Stimulated activated CD4-positive, alpha-beta T cell treated with anti-CD3 and anti-CD28 coated beads, Interleukin-12 subunit alpha, Interleukin-12 subunit beta, amount 100 ng/mL, for 24 hours (primary cell): ENCODE measurements at places on chromosomes 2 and 18.

GRCh38 chr18:6333981-6334380 is 80.7 kb downstream of the L3MBTL4 start:
- no peak for DNase-seq

- no peak for DNase-seq
Measured at GRCh38 chr2:146227152-146228019, 1617.4 kb upstream of the ACVR2A start.

DNA sequence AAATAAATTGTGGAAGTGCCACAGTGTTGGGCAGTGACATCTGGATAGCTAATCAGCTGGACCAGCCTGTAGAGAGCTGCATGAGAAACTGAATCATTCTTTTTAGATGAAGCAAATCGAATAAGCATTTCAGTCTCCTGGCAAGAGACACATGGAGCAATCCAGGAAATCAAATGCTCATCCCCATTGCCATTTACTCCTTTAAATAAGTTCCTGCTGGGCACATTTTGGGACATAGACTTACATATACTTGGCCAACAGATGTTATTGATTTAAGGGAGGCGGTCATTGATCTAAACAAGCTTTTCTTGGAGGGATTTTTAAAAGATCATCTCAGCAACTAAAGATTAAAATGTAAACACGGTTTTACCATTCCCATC is 307.1 kb downstream of the STK39 start:
- DNase-seq = no peak

DNA sequence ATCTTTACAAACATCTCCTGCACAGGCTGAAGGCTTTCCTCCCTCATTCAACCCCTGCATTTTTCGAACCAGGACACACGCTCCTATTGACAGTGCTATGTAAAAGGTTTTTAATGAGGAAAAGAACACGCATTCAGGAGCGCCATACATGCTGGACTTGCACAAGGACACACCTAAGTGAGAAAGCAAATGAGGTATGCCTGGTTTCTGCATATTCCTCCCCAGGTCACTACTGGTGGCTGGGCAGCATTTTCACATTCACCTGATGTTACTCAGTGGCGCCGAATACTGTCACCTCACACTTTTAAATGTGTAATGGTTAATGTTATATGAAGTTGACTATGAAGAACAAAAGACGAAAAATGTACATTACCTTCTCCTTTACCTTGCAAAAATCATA is 150.6 kb downstream of the ANTXR1 start:
- DNase-seq = no peak

GRCh38 chr2:191295088-191295487 is 49.9 kb downstream of the MYO1B start:
- no peak for DNase-seq

DNA sequence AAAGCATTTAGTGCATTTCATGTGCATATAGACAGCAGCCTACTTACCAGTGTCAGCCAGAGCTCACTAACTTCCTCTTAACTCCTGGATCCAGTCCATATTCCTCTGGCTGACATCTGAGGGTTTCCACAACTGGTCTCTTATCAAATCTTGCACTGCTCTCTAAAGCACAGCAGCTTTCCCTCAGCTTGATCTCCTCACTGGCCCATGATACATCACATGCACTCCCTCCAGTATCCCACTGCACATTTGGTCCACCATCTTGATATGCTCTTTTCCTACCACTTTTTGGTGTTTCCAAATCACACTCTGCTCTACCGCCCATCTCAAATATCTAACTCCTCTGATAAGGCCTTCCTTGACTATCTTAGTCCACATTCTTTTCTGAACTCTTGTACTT is 105.0 kb upstream of the ZFP36L2 start:
- no peak for DNase-seq

DNA sequence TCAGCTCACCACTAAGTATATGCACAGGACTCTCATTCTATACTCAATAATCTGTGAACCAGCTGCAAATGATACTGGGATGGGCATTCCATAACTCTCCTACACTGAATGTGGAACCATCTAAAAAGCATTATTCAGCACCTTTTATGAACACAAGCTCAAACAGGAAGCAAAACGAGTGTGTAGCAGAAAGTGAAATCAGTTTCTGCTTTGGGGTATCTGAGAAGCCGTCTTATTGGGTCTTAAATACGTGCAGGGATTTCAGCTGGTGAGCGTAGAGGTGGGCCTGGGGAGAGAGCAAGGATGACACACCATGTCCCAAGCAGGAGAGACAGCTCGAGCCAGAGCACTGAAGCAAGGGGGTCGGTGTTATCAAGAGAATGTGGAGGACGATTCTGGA is 120.0 kb upstream of the TTN start:
- DNase-seq = no peak

DNA sequence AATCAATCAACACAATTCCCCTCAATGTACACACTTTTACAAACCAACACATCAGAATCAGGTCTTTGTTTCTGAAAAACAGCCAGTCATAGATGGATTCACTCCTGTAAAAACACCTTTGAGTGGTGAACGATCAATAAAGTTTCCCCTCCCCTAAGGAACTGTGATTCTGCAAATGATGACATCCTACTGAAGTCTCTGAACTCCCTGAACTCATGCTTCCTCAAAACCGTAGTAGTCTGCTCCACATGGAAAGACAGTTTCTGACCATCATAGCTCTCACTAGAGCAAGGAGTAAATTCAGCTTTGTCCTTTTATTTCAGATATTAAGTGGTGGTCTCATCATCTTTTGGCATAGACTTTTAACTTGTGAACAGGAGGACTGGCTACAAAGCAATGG is 43.5 kb upstream of the ACTR3 start:
- no peak for DNase-seq

DNA sequence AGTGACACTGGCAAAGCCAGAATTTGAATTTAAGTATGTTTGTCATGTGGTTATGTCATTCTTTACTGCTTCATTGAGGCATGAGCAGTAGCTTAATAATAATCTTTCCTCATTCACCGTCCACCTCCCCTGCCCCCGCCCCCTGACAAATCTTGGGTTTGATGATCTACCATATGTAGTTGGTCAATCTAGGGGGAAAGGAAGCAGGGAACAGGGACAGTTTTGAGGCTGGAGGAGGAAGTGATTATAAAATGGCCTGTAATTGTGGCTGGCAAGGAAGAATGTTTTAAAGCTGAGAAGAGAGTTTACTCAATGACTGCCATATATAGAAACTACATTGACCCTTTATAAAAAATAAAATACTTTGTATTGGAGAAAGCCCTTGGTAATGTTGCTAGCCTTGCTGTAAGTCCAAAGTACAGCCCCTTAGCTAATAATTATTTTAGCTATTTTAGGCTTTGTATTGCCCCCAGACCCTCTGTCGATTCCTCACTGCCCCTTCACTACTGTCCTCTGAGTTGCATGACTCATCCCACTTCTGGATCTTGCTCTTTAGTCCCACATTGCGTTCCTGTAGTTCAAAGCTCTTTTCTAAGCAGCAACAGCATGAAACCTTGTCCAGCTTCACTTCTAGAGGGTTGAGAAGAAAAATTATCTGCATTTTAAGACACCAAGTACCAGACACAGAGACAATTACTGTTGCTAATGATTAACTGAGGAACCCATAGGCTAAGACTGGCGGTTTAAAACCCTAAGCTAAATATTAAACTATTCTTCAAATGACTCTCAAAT is 38.4 kb downstream of the PELI1 start:
- no peak for DNase-seq

GRCh38 chr2:234635284-234635683 is 138.4 kb upstream of the ARL4C start:
- DNase-seq = no peak

DNA sequence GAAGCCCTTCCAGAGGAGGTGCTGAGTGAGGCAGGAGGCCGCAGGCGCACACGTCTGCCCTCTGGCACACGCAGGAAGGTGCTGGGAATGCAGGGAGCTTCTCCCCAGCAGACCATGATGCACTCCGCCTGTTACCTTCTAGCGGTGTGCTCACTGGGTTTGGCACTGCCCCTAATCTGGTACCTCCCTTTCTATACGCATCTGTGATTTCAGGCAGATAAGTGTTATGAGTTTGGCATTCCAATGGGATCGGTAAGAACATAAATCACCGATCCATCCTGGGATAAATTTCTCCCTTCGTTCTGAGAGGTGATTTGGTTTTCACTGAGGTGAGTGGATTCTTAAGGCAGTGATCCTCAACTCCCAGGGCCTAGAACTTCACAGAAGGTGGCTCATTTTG is 34.6 kb downstream of the ODC1 start:
- DNase-seq = no peak

DNA sequence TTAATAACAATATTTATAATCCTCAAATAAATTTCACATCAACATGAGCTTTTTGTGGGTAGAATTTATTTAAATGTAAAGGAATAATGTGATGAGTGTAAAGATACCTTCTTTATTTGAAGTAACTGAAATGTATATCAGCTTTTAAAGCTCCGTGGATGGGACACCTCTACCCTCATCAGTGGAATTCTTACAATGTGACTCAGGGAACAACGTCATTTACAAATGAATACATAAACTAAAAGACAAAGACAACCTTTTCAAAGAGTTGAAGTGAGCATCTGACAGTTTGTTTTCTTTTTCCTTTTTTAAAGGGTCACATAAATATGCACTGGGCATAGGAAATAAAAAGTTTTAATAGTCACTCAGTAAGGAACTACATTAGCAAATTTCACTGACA is 1127.0 kb upstream of the CRIM1 start:
- DNase-seq = no peak

DNA sequence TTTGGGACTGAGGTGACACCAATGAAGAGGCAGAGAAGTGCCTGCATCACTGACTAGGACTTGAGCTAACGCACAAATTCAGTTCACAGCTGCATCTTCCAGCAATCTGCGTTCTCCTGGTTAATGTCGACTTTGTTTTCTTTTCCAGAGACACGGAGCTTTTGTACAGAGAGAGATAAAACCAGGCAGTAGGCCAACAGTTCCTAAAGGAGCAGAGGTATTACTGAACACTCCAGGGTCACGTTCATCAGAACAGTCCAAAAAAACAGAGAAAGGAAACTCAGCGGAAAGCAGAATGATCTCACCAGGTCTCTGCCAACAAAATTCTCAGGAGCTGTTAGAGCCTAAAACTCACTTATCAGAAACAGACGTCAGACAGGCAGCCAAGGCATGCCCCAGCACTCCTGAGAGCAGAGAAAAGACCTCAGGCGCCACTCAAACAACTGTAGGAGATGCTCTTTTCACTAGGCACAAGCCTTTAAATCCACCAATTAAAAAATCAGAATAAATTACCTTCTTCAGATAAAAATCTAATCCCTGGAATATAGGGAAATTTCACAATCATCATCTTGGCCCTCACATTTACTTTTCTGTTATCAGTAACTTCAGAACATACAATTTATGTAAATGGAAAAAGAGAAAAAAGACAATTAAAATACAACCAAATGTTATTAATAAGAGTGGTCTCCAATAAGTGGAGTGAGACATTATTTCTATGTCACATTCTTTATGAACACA is 95.9 kb upstream of the SPTBN1 start:
- DNase-seq = no peak

- no peak for DNase-seq
Measured at GRCh38 chr2:112168422-112169124, 30.4 kb downstream of the FBLN7 start.

- no peak for DNase-seq
Measured at GRCh38 chr2:187580462-187581124, 26.4 kb upstream of the TFPI start.

DNA sequence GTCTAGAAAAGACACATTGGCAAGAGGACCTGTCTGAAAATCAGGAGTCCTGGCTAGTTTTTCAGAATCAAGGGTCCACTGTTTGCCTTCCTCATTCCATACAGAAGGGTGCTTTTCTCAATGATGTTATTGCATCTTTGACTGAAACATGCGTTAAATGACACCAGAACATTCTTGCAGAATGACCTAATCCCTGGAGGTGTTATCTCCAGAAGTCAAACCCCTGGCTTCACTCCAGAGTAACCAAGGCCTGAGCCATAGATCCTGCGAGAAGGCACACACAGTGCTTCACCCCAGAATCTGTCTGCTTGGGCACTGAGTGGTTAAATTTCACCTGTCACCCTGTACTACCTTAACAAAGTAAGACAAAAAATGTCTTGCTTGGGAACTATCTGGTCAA is 1055.2 kb upstream of the FANCL start:
- DNase-seq = no peak

- no peak for DNase-seq
Measured at GRCh38 chr2:8796878-8797550, 40.4 kb downstream of the KIDINS220 start.

GRCh38 chr2:176733698-176734430 is 464.6 kb downstream of the MTX2 start:
- no peak for DNase-seq

DNA sequence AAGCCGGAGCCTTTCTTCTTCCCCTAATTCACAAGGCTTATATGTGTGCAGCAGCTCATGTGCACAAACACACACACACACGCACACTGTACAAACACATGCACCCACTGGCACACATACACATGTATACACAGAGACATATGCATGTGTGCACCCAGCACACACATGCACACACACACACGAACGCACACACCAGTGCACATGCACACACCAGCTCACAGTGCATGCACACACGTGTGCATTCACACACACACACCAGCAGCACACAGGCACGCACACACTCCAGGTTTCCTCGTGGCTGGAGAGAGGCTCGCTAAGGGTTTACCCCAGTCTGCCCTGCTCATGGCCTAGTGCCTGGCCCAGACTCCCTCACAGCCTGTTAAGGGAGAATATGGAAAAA is 234.0 kb downstream of the EIPR1 start:
- DNase-seq = no peak

GRCh38 chr2:28497206-28497605 is 1.3 kb downstream of the PLB1 start:
- DNase-seq = no peak

DNA sequence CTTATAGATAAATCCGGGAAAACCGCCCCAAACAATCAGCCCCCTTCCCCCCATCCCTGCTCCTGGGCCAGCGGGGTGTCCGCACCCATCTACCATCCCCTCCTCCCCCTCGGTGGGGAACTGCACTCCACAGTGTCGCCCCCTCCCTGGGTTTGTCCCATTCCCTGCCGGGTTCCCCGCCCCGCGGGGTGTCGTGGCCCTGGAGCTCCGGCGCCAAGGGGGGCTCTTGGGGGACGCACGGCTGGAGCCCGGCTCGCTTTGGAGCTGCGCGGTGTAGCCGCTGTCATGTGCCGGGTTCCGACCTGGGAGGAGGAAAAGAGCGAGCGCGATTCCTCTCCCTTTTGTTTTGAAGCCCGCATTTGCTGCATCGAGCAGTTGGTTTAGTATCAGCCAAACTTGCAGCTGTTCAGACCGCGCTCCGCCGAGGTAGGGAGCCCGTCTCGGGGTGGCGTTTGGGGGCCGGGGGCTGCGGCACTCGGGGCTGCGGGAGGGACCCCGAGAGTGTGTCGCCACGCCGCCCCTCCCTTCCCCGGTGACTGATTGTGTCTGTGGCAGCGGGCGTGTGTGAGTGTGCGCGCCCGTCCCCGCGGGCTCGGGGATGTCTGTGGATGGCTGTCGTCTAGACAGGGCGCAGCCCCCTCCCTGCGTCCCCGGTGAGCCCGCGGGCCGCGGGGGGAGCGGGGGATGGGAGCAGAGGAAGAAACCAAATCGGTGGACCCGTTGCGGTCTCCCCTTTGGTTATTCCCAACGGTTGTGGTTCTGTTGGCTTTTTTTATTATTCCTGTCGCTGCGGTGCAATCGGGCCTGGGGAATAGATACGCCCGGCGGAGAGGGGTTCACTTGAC is 797 bp downstream of the CTIF start:
- peak; percentile 15 for DNase-seq

GRCh38 chr18:55395799-55396198 is 192.2 kb downstream of the TCF4 start:
- DNase-seq = no peak

GRCh38 chr2:51350100-51350499 is 318.2 kb upstream of the NRXN1 start:
- DNase-seq = no peak

- no peak for DNase-seq
Measured at GRCh38 chr2:142682528-142682927, 194.9 kb upstream of the KYNU start.
